Suppressor macrophage treated with lipopolysaccharide for 4 hours (primary cell): ENCODE measurements at places on chromosomes 6 and 20.

DNA sequence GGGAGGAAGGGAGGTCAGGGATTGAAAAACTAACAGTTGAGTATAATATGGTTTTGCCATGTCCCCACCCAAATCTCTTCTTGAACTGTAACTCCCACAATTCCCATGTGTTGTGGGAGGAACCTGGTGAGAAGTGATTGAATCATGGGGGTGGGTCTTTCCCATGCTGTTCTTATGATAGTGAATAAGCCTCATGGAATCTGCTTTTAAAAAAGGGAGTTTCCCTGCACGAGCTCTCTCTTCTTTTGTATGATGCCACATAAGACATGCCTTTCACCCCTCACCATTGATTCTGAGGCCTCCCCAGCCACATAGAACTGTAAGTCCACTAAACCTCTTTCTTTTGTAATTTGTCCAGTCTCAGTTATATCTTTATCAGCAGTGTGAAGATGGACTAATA, 833.4 kb upstream of the MAP3K7 start:
- no peak for DNase-seq

GRCh38 chr6:42565823-42566613, 2.2 kb downstream of the UBR2 start:
- peak; percentile 38 for DNase-seq

- DNase-seq = peak; percentile 80
Observed at GRCh38 chr6:46419576-46420002, 71.7 kb downstream of the RCAN2 start.

DNA sequence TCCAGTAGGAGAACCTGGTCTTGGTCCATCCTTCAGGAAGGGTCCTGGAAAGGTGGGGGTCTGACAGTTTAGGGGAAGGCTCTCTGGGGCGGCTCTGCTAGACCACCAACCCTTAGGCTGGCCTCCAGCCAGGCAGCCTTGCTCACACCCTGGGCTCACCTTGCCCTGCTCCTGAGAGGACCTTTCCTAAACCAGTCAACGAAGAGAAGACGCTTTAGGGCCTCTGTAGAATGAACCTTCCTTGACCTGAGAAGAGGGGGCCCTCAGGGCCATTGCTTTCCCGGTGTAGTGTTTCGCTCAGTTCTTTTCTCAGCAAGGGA, 1.1 kb downstream of the CDC25B start:
- DNase-seq = no peak

DNA sequence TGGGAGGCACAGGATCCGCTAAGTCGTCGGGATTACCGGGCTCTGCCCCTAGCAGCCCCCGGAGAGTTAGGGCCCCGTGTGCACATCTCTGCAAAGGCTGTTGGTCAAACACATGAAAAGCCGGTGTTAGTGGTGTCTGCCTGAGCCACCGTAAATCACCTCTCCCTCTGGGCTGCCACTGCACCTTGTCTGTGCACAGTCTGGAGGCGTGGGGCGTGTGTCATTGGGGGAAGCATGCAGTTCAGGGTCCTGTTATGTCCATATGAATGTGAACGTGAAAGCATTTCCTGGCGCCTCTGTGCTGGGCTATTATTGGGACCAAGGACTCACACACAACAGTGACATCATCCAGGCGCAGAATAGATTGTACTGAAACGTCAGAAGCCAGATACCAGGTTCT, 305.6 kb downstream of the NRN1 start:
- no peak for DNase-seq

- DNase-seq = no peak
Observed at GRCh38 chr6:45491048-45491735, 113.5 kb upstream of the SUPT3H start.

- no peak for DNase-seq
Observed at GRCh38 chr6:126188279-126188909, 151.5 kb upstream of the CENPW start.
